Dermis blood vessel endothelial cell (primary cell): ENCODE measurements at places on chromosomes 11 and 22.

- DNase-seq = no peak
Observed at GRCh38 chr11:92330114-92330513, 105.5 kb downstream of the FAT3 start.

DNA sequence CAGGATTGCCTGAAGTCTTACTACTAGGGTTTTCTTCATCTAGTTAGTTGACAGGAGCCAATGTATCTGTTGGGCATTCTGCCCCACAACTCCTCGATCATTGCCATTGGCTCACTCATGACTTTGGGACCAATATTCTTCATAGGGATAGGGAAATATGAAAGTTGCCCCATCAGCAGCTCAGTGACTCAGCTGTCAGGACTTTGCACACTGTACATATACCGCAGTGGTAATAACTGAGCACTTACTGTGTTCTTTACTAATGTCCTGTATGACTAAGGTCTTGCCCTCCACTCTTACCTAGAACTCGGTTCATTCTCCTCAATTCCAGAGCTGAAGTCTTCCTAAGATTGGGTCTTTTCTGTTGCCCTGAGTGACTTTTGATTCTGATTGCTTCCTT is 46.8 kb upstream of the PGR start:
- DNase-seq = no peak

- peak; percentile 31 for DNase-seq
Observed at GRCh38 chr11:35944503-35945136, 758 bp downstream of the LDLRAD3 start.

DNA sequence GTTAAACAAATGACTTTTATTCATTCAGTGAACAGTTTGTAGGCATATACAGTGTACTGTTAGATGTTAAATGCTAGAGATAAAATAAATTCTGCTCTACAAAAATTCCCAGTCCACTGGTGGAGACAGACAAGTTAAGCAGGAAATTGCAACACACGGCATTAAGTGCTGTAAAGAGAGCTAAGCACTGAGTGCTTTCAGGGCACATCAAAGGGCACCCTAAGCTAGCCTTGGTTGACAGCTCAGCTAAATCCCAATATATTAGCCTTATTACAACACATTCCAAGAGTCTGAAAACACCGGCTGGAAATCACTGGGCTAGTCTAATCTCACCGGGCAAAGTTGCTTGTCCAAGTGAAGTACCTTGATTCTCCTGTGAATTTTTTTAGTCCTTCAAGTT is 55.1 kb downstream of the NOX4 start:
- DNase-seq = peak; percentile 18

- no peak for DNase-seq
Observed at GRCh38 chr11:78354408-78355308, 63.0 kb downstream of the GAB2 start.

- no peak for DNase-seq
Observed at GRCh38 chr11:44065161-44065661, 859 bp upstream of the ACCS start.

DNA sequence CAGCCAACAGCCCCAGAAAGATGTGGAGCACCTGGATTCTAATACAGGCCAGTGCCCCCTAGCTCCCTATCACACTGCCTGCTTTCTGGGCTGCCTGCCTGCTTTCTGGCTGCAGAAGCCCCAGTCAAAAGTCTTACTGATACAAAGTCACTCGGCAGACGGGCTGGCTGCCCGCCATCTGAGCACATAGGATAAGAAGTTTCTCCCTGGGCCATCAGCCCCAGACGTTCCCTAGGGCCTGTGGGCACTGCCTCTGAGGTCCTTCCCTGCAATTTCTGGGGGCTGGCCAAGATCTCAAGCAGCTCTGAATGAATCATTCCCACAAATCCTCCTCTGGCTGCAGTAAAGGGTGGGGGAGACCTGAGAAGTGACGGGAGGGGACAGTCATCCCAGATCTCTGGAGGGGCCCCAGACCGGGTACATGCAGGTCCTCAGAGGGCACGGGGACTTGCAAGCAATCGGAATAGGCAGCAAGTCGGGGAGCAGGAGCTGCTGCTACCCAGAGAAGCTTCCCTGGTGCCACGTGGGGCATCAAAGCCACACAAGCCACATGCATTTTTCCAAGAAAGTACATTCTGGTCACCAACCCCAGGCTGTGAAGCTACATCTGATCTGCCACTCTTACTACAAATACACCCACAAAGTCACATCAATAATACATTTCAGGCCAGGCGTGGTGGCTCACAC is 4.7 kb downstream of the TPST2 start:
- peak; percentile 60 for DNase-seq

- DNase-seq = no peak
Observed at GRCh38 chr11:72568861-72569260, 105.4 kb downstream of the PDE2A start.
